ENCODE measurements at places on chromosomes 6 and 20.

DNA sequence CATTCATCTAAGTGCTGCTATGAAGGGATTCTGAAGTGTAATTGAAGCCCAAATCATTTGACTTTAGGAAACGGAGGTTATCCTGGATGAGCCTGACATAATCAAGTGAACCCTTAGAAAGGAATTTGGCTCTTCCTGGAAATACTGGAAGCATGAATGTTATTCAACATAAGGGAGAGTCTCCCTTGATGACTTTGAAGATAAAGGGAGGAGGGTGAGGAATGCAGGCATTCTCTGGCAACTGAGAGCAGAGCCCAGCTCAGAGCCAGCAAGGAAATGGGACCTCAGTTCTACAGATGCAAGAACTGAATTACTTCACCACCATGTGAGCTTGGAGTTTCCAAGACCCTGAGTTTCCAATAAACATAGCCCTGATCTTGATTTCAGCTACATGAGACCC is 168.2 kb downstream of the DLL1 start:
- DNase-seq = no peak

GRCh38 chr6:95203153-95203754 is 374.1 kb upstream of the MANEA start:
- DNase-seq = peak; percentile 51

GRCh38 chr6:133680994-133681393 is 207.9 kb upstream of the TCF21 start:
- no peak for DNase-seq

DNA sequence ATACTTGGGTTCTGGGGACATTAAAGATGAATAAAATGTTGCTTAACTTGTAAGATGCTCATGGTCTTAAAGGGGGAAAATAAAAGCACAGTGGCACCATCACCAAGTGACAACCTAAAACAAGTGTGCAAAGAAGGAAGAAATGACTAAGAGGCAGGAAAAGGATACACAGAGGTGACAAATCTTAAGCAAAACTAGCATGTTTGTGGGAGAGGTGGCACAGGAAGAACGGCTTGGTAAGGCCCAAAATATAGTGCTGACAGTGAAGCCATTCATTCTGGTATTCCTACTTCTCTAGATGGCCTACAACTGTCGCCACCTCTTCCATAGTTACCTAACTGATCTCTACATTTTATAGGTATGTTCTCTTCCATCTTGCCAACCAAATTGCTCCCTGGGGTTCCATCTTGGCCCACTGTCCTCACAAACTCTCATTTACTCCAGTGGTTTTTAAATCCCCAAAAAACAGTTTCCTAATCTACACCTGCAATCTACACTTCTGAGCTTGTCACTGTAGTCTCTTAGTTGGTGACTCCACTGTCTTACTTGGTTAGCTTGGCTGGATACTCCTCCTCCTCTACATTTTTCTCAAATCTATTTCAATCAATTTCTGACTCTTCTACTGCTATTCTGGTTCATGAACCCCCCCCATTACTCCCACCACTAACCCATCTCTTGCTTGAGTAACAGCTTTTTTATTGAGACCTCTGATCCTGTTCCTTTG is 33.5 kb downstream of the FAM8A1 start:
- DNase-seq = no peak

- no peak for DNase-seq
Measured at GRCh38 chr6:25242567-25242966, 36.6 kb upstream of the CARMIL1 start.

DNA sequence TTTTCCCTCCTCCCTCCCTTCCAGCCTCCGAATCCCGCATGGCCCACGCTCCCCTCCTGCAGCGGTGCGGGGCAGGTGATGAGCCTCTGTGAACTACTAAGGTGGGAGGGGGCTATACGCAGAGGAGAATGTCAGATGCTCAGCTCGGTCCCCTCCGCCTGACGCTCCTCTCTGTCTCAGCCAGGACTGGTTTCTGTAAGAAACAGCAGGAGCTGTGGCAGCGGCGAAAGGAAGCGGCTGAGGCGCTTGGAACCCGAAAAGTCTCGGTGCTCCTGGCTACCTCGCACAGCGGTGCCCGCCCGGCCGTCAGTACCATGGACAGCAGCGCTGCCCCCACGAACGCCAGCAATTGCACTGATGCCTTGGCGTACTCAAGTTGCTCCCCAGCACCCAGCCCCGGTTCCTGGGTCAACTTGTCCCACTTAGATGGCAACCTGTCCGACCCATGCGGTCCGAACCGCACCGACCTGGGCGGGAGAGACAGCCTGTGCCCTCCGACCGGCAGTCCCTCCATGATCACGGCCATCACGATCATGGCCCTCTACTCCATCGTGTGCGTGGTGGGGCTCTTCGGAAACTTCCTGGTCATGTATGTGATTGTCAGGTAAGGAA is at the start of gene OPRM1:
Gene OPRM1, plus strand, starts transcription at position 10 of the 612 bp plus-strand sequence. Its CDS starts 305 bp downstream, at position 315.
- DNase-seq = peak; percentile 51

DNA sequence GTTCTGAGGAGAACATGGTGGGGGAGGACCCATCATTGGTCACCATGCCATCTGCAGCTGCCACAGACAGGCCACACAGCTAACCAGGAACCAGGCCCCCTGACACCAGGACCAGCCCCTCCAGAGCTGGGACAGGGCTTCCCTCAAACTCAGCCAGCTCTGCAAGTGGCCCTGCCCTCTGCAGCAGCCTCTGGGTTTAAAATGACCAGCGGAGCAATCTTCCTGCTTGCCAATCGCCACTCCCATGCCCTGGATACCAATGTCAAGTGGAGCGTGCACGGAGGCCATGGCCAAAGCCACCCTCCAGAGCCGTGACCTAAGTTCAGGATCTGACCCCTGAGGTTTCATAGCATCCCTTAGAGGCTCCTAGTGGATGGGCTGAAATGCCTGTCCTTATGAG is 199.4 kb downstream of the SYNDIG1 start:
- DNase-seq = no peak

DNA sequence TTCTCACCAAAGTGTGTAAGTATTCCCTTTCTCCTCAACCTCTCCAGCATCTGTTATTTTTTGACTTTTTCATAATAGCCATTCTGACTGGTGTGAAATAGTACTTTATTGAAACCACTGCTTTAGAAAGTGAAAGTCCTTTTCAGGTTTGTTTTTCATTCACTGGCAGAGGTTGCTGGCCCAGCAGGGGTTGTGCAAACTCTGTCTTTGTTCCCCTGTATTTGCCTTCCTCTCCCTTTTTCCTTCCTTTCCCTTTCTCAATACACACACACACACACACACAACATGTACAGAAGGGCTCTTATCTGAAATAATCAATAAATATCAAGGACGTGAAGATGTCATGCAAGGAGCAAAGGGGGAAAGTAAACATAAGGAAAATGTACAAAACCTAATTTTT is 99.8 kb downstream of the LY86 start:
- no peak for DNase-seq

DNA sequence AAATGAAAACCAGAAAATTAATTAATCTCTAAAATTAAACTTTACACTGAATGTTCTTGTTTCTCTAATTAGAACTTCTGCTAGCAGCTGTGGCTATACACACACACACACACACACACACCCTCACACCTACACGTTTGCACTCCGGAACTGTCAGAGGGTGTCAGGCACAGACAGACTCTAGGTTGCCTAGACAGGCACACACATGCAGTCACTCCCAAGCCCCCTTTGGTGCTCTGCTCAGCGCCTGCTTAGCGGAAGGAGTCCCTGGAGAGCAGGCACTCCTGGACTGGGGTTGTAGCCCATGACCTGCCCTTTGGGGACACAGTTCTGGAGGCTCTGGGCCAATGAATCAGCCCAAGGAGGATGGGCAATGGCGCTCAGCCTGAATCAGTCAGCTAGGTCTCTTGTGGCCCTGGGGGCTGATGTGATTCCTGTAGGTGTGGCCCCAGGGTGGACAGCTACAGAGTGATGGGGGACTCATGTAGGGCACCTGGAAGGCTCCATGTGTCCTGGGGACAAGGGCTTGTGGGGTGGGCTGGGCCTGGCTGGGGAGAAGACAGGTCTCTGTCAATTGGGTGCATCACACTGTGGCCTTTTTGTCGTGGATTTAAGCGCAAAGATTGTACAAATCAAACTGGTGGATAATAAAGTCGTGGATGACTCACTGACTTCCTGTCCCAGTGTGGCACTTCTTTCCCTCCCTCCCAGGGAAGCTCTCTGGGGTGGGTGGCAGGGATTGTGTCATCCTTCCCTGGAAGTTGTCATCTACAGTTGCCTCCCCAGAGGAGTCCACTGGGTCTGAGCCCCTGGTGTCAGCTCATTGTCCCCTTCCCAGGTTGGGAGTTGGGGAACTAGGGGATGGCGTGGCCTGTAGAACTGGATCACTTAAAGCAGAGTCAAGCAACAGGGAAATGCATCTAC is 8.8 kb downstream of the TMEM151B start:
- no peak for DNase-seq

- peak; percentile 79 for DNase-seq
Measured at GRCh38 chr6:56259234-56260077, 12.1 kb upstream of the COL21A1 start.

GRCh38 chr6:43746071-43746470 is 23.9 kb upstream of the VEGFA start:
- DNase-seq = no peak

DNA sequence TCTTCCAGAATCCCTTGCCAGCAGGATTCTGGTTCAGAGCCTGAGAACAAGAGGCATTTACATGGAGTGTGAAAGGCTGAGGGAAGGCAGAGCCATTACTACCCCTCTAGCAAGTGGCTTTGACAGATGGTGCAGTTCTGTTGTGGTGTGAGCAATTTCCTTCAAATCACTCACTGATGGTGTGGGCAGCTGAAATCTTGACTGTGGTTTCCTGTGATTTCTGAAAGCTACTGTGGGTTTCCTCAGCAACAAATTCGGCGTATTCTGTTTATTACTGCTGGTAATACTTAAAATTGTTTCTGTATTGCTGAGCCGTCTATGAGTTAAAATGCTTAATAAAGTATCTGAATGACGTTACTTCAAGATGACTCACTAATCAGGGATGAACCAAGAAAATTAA is 181.5 kb upstream of the TCF21 start:
- peak; percentile 25 for DNase-seq

DNA sequence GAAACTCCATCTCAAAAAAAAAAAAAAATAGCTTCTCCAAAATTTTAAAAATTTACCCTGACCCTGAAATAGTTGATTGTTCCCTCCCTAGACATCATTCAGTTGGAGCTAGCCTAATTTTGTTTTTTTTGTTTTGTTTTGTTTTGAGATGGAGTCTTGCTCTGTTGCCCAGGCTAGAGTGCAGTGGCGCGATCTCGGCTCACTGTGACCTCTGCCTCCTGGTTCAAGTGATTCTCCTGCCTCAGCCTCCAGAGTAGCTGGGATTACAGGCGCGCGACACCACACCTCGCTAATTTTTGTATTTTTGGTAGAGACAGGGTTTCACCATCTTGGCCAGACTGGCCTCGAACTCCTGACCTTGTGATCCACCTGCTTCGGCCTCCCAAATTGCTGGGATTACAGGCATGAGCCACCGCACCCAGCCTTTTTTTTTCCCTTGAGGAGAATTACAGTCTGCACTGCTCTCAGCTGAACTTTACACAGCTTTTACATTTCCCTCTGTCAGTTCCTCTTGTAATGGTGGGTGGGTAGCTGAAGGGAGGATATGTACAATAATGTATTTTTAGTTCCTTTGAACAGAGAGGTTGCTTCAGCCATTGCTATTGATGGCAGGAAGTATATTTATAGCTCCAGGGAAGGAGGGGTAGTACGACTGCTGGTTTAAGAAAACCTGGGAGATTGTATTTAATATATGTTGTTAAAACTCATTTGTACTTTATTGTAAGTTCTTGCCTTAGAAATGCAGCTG is 27.7 kb downstream of the PTPRA start:
- DNase-seq = peak; percentile 57

GRCh38 chr6:16352821-16353438 is 114.5 kb downstream of the GMPR start:
- DNase-seq = no peak

- peak; percentile 89 for DNase-seq
Measured at GRCh38 chr6:160992061-160992979, 751 bp downstream of the MAP3K4 start.

DNA sequence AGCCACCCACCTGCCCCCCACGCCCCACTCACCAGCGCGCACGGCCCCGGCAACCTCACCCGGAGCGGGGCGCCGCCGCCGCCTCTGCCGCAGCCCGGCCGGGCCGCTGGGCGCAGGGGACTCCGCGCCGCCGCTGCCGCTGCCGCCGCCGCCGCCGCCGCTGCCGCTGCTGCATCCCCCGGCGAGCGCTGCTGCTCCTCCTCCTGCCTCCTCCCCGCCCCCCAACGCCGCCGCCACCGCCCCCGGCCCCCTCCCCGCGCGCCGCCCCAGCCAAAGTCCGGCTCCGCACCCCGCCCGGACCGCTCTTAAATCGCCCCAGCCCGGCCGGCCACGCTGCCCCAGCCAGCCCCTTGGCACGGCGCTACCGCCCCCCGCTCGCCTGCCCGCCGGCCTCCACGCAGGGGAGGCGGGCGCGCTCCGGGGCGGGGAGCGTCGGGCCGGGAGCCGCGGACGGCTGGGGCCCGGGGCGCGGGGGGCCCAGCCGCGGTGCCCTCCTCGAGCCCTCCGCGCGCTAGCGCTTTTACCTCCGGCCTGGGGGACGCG is at the start of gene SULF2:
Gene SULF2, minus strand, starts transcription at position 171 of the 543 bp plus-strand sequence. CDS start 28,118 bp downstream, outside the sequence.
- DNase-seq = peak; percentile 74

GRCh38 chr6:20028562-20028961 is 183.7 kb downstream of the MBOAT1 start:
- DNase-seq = no peak

- DNase-seq = no peak
Measured at GRCh38 chr6:100472674-100473073, 8.0 kb upstream of the SIM1 start.

DNA sequence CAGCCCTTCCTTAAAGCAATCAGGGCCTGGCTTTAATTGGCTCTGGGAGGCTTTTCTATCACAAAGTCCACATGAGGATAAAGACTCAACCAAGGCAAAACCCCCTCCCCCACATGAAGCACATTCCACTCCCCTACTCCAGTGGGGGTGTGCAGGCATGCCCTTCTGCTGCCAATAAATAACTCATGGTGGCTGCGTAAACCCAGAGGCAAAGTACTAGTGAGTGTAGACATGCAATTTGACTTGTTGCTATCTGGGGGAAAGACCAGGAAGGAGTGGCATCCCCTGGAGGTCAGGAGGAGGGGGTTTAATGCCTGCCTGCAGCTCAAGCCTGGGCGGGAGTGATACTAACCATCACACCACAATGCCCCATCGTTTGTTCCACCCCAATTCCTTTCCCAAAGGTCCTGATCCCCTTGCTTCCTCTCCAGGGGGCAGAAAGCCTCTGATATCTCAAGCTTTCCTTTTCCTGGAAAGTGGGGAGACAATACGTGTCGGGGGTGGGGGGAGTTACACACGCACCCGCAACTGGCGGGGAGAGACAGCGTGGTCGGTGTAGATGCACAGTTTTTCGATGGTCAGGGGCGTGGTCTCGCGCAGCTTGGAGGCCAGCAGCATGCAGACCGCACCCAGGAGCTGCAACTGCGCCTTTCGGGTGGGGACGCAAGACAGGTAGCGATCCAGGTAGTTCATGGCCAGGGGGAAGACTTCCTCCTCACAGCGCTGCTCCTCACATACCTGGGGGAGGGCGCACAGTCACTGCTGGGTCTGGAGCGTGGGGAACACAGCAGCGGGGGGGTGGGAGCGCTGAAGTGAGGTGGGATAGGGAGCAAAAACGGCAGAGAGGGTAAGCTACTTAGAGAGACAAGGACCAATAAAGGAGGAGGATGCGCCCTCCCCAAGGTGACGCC is 1.5 kb downstream of the CCND3 start:
- DNase-seq = peak; percentile 28

GRCh38 chr20:51470499-51470820 is 72.1 kb downstream of the NFATC2 start:
- DNase-seq = no peak
